ENCODE measurements at places on chromosomes 3 and 15. TPM values are rescaled to one million over a fixed set of nuclear protein-coding genes. Genes with fewer than 3 reads are reported as not detected.

DNA sequence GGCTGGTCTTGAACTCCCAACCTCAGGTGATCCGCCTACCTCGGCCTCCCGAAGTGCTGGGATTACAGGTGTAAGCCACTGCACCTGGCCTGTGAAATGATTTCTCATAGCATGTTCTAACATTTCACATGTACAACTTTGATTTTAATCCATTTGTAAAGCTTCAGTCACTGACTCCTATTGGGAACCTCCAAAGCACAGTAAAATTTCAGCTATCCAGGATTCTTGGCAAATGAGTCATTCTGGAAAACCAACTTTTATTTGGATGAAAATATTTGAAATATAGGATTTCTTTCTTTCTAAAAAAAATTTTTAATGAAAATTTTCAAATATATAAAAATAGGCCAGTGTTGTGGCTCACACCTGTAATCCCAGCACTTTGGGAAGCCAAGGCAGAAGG is 2.7 kb upstream of the LMAN1L start:
- H3K27ac ChIP-seq: no peak overlapping the region
- peak; percentile 22 for DNase-seq
- H3K4me3 ChIP-seq: no peak overlapping the region
- H3K27me3 ChIP-seq: no peaks in the 10 kb centered on the region

DNA sequence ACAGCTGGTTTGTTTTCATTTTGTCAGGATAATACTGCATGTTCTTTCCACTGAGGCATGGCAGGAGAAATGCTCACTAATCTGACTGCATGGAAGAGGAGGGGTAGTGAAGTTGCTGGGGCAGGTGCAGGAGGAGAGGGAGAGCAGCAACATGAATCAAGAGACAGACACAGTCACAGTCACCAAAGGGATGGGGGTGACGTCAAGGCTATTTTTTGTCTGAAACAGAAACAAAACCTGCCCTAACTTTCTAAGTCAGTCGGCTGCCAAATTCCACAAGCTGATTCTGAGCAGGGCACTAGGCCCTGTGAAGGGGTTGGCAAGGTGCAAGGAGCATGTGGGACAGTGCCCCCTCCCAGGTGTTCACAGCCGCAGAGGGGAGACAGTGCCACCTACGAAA is 186.6 kb upstream of the NSMCE3 start:
- H3K27me3 ChIP-seq: no peaks in the 10 kb centered on the region
- H3K4me1 ChIP-seq: no peaks in the 10 kb centered on the region
- DNase-seq: no peak
- no peak overlapping the region for H3K27ac ChIP-seq
- no peak overlapping the region for H3K4me3 ChIP-seq

DNA sequence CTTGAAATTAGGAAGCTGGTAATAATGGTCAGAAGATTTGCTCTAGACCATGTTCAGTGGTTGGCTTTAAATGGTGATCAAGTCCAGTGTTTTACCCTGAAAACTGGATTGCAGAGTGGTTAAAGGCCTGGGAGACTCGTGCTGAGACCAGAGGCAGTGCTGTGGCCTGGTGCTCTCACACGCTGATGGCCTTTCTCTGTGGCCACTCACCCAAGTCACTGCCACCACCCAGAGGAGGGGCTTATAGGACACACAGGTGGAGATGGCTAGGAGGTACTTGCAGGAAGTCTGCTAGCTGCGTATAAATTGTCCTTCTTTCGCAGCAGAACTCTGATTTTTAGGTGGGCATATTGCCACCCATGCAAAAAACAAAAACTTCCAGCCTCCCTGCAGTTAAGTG is 6.2 kb upstream of the EHD4 start:
- no peaks in the 10 kb centered on the region for H3K36me3 ChIP-seq
- H3K27ac ChIP-seq: no peak overlapping the region
- no peaks in the 10 kb centered on the region for H3K4me1 ChIP-seq
- no peak for DNase-seq
- no peak overlapping the region for H3K4me3 ChIP-seq
- H3K27me3 ChIP-seq: peaks cover 2% of the 10 kb centered on the region

The IQCF5 gene
- not detected for total RNA-seq

GRCh38 chr3:183664913-183665381 is 29.5 kb downstream of the KLHL24 start:
- no peaks in the 10 kb centered on the region for H3K27me3 ChIP-seq
- H3K4me1 ChIP-seq: no peaks in the 10 kb centered on the region
- peak; percentile 98 for DNase-seq
- no peaks in the 10 kb centered on the region for H3K36me3 ChIP-seq
- no peak overlapping the region for H3K4me3 ChIP-seq

The CYP8B1 gene
- not detected for total RNA-seq

GRCh38 chr15:25456196-25456595 is 17.4 kb upstream of the UBE3A start:
- no peaks in the 10 kb centered on the region for H3K36me3 ChIP-seq
- H3K27ac ChIP-seq: no peak overlapping the region
- H3K4me1 ChIP-seq: no peaks in the 10 kb centered on the region

The SLC22A13 gene
- total RNA-seq: 0.33 TPM

The ECE2 gene
- not detected for total RNA-seq

The CELF6 gene
- 0.17 TPM for total RNA-seq

- no peaks in the 10 kb centered on the region for H3K27me3 ChIP-seq
- H3K27ac ChIP-seq: peak overlapping the region; percentile 84
- H3K36me3 ChIP-seq: no peaks in the 10 kb centered on the region
- peak overlapping the region; percentile 96 for H3K4me3 ChIP-seq
- H3K4me1 ChIP-seq: peaks cover 7% of the 10 kb centered on the region
- DNase-seq: peak; percentile 56
These were observed 683 bp downstream of the UBE2Q2 start for GRCh38 chr15:75843678-75844581.
